ENCODE measurements at places on chromosomes 3 and 15.

DNA sequence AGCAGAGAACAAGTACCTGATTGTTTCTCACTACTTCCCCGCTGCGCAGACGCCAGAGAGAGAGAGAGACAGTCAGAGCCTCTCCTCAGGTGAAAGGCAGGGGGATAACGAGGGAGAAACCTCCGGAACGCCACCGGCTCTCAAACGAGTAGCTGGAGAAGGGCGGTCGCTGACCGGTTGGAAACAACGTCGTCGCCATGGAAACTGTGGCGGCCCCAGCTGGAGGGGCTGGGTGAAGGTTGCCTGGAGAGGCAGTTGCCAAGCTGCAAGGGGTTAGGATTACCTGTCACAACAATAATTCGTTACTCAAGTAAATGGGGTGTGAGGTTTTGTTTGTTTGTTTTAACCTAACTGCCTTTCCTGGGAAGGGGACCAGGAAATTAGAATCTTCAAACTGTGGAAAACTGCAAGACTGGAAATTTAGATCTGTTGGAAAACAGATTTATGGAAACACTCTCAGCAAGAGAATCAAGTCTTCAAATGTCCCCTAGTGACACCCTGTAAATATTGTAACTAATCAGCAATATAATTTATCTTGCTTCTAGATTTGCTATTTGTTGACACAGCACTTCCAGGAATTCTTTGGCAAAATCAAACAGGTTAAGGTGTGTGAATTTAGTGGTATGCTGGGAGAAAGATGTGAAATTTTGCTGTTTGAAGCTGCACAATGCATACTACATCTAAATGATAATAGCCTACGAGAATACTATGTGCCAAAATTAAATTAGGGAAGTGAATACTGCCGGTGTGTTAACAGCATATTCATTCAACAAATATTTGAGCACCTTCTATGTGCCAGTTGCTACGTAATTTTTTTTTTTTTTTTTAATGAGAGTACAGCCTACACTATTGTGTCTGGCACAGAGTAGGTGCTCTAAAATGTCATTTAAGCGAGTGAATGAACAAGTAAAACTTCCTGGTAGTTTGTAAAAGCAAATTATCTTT lies at the start of gene DNAH12:
Gene DNAH12 (minus strand): TSS at position 164 of the 945 bp plus-strand sequence. CDS start 1,474 bp downstream, outside the sequence.
- DNase-seq = peak; percentile 31

- no peak for DNase-seq
These were observed 68.3 kb downstream of the SLCO3A1 start for GRCh38 chr15:91921843-91922198.

GRCh38 chr15:38164507-38164906 lies 88.1 kb upstream of the SPRED1 start:
- DNase-seq = no peak

DNA sequence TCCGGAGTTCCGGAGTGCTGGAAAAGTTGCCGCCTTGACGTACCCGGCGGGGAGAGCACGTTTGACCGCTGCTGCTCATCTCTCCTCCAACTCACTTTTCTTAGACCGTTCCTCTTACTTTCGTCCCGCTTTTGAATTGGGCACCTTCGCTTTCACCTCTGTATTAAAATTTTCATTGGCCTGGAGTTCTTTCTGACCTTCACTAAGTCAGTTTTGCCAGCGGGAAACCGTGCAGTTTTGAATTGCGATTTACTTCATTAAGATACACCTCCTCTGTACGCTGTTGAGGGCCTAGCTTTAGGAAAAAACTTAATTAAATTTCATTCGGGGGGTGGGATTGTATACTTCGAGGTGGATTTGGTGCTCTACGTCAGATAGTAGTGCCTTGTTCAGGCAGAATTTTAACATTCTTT lies 1.3 kb downstream of the GMPS start:
- DNase-seq = no peak

DNA sequence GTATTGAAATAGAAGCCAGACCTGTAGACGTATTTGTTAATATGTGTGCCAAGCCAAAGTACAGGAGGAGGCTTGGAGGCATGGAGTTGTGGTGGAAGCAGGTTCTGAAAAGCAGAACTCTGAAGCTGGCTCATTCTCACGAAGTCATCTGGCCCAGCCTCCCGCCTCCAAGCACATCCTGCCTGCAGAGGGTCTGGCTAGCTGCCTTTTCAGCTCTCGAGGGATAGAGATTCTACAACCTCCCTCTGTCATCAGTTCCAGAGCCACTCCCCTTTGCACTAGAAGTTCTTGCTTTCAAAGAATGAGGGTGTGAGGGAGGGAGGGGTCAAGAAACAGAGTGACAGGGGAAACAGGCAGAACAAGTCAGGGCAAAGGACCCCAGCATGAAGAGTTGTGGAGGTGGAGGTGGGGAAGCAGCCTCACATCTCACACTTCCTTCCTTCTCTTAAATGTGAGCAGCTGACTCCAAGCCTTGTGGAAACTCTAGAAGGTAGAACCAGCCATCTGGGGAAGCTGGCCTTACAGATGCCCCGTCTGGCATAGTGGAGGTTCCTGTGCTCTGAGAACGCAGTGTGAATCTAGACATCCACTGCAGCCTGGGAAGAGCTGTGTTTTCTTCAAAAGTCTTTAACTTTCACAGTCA lies 95.3 kb downstream of the SLC49A4 start:
- no peak for DNase-seq

DNA sequence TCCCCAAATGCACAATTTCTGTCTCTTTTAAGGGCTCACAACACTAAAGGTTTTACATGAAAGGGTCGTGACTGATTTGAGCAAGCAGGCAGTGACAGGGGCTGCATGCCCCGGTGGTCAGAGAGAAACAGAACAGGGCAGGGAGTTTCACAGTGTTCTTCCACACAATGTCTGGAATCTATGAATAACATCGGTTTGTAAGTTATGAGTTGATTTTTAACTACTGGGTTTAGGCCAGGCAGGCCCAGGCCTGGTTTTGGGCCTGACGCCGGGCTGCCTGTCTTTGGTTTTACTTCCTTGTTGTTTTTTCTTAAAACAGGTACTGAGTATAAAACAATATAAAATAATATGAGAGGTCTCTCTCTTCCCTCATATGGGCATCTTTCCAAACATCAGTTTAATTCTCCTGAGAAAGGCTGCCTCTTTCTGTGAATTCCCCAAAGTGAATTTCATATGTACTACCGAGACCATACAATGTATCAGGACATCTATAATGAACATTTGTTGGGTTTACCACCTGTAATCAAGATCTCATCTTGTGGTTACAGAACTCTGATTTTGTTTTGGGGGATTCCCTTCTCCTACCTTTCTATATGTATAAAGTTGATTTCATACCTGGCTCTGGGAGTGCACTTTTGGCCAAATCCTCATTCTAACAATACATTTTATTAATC lies 74.4 kb downstream of the CD200 start:
- DNase-seq = no peak

GRCh38 chr15:99454941-99455788 lies 110.6 kb upstream of the MEF2A start:
- DNase-seq = no peak

DNA sequence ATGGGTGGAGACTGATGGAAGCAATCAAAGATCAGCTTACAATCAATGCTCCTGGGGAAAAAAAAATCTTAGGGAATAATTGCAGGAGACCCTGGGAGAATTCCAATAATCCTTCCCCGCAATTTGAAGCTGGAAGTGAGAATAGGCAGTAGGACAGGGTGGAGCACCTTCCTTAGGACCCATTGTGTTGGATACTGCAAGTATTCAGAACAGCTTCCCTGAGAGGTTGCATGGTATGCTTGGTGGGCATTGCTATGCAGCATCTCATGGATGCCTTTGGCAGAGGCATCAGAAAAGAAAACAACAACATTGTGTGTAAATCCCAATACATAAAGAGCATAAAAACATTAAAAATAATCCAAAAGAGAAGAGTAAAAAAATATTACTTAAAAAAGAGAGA lies 24.6 kb upstream of the DUT start:
- no peak for DNase-seq

GRCh38 chr3:47617086-47618010 lies 38.7 kb upstream of the CSPG5 start:
- no peak for DNase-seq

DNA sequence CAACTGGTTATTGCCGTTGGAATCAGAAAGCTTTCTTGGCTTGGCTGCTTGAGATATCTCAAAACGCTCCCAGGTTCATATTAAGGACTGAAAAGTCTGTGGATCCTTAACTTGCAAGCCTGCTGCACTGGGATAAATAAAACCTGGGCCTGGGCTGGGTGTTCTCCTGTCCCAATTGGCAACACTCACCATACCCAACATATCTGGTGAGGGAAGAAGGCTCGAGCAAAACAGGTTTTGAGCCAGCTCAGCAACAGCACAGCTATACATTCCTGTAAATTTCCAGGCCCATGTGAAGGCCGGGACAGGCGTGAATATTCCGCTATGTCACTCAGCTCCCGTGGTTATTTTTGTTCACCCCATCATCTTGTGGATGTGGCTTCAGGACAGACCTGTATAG lies 169.0 kb upstream of the BCL6 start:
- no peak for DNase-seq

- DNase-seq = no peak
These were observed 73.4 kb downstream of the GTPBP8 start for GRCh38 chr3:113064183-113064582.

DNA sequence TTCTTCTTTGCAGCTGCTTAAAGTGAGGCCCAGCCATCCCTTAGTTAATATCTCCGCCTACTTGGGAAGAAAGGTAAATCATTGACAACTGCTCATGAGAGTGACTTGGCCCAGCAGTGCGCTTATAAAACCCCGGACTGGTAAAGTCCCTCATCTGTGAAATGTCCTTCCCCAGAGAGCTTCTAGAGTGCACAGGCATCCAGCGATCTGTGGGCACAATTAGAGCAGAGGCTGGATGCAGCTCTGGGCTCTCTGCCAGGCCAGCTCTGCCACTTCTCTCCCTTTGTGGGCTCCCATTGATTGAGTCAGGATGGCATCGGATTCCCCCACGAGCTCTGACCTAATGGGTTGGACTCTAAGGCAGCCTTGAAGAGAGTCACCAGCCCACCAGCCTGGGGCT lies 219.0 kb upstream of the LINGO1 start:
- DNase-seq = no peak

DNA sequence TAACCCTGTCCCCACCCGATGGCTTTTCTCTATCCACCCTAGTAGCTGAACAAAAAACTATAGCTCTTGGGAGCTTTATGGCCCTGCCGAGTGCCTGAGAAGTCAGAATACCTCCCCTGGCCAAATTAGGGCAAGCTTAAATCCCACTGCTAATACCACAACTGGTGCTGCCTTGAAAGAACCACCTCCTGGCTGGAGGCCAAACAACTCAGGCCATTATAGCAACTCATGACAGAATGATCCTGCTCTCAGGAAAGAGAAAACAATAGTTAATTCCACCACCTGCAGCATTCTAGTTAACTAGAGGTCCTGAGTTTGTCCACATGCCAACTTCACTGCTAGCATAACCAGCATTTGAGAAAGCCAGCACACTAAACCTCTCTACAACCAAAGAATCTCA lies 123.2 kb downstream of the RTP4 start:
- no peak for DNase-seq

DNA sequence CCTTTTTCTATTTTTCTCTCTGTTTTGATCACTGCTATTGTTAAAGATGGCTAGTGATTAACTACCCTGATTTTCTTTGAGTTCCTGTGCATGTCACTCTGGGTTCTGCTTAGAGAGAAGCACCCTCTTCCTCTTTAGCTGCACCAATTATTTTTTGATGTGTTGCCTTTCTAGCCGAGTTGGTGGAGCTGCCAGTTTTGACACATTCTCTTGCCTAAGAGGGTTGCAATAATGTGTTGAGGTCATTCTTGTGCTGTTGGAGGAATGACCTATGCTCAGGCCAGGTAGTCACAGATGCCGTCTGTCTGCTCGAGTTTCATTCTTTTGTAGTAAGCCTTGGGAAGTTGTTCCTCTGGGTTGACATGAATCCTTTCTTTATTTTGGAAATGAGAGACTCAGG lies 84.6 kb upstream of the DPH6 start:
- DNase-seq = no peak

- DNase-seq = no peak
These were observed 94.1 kb downstream of the MYH15 start for GRCh38 chr3:108416111-108416869.

DNA sequence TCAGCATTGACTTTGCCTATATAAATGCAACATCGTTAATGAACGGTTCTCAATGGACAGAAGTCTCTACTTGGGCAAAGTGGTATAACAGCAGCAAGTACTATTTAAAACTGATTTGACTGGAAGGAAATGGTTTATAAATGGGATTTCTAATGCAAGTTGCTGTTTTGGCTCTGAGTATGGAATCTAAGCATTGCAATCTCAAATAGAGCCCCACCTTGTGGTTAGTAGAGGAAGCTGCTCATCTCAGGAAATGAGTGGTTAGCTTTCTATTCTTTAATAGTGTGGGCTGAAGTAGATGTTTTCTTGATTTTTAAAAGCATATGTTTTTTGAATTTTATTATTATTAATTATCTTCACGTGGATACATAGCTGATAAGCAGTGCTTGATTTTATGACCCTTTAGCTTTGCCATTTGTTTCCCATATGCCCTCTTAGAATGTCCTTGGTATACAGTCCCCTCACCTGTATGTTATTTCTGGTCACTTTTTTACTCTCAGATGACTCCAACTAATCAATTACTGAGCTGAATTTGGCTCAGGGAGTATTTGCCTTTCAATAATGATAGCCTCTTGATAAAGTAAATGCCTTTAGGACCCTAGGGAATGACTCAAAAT lies 67.1 kb downstream of the OXSM start:
- peak; percentile 2 for DNase-seq

- no peak for DNase-seq
These were observed 77.9 kb upstream of the SAMMSON start for GRCh38 chr3:69921651-69922050.

DNA sequence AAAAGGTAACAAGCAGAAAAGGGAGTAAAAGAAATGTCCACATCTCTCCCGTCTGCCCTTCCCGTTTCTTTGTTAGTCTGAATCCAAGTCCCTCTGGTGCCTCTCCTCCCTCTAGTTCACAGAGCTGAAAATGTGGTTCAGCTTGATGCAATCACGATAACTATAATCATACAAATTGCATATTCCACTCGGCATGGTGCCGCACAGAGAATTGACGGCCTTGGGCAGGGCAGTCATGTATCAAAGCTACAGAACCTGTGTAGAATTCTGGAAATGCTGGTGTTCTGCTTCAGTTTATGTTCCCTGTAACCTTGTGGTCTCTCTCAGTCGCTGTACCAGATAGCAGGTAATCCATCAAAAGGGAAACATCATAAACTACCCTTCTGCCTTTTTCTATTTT lies 562.9 kb upstream of the CBLB start:
- DNase-seq = no peak

DNA sequence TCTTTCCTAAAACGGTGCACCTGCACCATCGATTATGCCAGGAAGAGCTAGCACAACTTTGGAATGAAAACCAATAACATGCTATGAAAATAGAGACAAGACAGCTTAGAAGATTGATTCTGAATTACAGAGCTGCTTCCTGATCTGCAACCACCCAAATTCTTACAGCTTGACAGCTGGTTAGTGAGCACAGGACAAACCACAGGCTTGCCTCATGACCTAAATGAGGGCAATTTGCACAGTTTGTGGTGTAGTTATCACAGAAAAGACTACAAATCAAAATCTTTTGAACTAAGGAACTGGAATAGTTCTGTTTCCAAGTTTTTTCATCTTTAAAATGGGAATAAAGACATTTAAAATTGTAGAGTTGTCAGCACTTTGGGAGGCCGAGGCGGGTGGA lies 533.5 kb downstream of the NAALADL2 start:
- DNase-seq = no peak

Data from NCI-H1048 (cell line).